SK-MEL-5 (cell line): ENCODE measurements at places on chromosomes 3 and 15. TPM values are rescaled to one million over a fixed set of nuclear protein-coding genes. Genes with fewer than 3 reads are reported as not detected.

DNA sequence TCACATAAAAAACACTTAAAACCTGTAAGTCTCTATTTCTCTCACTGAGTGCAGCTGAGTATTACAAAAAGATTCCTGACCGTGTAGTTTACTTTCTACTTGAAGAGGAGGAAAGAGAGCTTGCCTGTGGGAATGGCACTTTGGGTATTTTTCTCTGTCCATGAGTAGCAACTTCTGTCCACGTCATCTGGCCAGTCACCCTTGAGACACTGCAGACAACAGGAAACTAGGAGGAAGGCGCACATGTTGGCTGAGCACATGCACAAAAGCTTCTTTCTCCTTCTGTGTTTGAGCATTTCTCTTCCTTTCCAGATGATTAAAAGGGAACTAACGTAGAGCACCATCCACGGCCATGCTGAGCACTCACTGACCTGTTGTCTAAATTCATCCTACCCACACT, 19.7 kb downstream of the STARD5 start:
- DNase-seq = no peak

- peak; percentile 43 for DNase-seq
Observed at GRCh38 chr3:77158730-77159581, 119.1 kb downstream of the ROBO2 start.

- no peak for DNase-seq
Observed at GRCh38 chr15:50993598-50993997, 85.1 kb downstream of the AP4E1 start.

- no peak for DNase-seq
Observed at GRCh38 chr3:144953959-144954358, 982.3 kb downstream of the DIPK2A start.

DNA sequence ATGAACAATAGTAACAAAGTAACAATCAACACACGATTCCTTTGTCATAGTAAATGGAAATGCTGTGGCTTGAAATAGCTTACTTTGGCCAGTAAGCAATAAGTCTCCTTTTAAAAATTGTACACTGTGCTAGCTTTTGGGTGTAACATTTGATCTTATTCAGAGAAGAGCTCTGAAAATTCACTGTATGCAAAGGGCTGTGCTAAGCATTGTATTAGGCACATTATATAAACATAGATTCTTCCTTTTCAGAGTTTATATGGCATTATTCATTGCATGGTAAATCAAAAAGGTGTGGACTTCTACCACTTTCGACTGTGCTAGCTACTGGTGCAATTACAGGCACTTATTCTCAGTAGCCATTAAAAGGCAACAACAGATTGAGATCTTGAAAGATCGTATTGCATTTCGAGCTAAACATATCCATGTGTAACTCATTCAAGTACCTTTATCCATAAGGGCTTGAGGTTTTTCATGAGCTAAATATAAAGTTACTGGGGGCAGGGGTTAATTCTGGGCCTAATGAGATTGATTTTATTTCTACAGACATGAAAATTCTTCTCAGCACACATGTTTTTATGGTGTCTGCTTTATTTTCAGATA, 246.8 kb downstream of the NR1D2 start:
- no peak for DNase-seq

GRCh38 chr3:150925751-150926201, 20.5 kb upstream of the MINDY4B start:
- DNase-seq = peak; percentile 51

DNA sequence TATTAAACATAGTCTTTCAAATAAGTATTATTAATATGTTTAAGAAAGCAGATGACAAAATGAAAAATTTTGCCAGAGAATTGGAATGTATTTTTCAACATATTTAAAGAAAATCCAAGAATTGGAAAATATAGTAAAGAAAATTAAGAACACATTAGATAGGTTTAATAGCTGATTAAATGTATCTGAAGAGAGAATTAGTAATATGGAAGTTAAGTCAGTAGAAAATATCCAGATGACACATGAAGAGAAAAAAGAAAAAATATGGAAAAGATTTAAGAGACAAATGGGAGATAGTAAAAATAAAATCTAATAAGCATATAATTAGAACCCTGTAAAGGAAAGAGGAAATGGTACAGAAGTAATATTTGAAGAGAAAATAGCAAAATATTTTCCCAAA, 18.0 kb upstream of the POMGNT2 start:
- DNase-seq = no peak

- DNase-seq = no peak
Observed at GRCh38 chr3:3286014-3286413, 106.5 kb upstream of the CRBN start.

GRCh38 chr15:63879211-63879610, 45.5 kb upstream of the HERC1 start:
- no peak for DNase-seq

- no peak for DNase-seq
Observed at GRCh38 chr3:189664311-189664710, 33.1 kb downstream of the TP63 start.

DNA sequence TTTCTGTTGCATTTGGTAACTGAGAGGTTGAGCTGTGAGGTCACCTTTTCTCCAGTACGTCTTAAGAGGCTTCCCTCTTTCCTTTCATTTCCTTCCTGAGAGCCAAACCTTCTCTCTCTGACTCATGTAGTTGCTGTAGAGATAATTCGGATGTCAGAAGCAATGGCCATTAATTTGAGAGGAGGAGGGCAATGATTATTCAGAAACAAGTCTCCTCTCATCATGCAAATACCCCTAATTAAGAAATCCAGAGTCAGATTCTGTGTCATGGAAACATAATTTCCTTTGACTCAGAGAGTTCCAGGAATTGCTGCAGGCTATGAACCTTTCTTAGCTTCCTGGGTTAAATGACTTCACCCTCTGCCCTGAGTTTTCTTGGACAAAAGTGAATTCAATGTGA, 59.0 kb upstream of the GSK3B start:
- DNase-seq = no peak

The TRH gene
- not detected in 2 replicates for total RNA-seq

The CORO2B gene
- 0.13 TPM in 1 of 2 replicates, not detected in the other for total RNA-seq

The BTLA gene
- not detected in 2 replicates for total RNA-seq

The NLGN1 gene
- 31.6 and 35.2 TPM in 2 replicates for total RNA-seq

The CFAP92 gene
- total RNA-seq = 0.16 TPM in 1 of 2 replicates, not detected in the other

The ADAMTS9 gene
- 0.11 TPM in 1 of 2 replicates, not detected in the other for total RNA-seq

The RUBCN gene
- 24.6 and 27.1 TPM in 2 replicates for total RNA-seq

The ZCWPW2 gene
- 0.16 TPM in 2 replicates for total RNA-seq

The PLD1 gene
- total RNA-seq = 87.7 and 92.2 TPM in 2 replicates

The NIPA2 gene
- total RNA-seq = 130 and 131 TPM in 2 replicates

The GOLGA8G gene
- total RNA-seq = not detected in 2 replicates
